Brain microvascular endothelial cell (primary cell): ENCODE measurements at places on chromosomes 5 and 9.

- DNase-seq: no peak
These were observed 49.6 kb upstream of the SMIM32 start for GRCh38 chr5:136242611-136243010.

DNA sequence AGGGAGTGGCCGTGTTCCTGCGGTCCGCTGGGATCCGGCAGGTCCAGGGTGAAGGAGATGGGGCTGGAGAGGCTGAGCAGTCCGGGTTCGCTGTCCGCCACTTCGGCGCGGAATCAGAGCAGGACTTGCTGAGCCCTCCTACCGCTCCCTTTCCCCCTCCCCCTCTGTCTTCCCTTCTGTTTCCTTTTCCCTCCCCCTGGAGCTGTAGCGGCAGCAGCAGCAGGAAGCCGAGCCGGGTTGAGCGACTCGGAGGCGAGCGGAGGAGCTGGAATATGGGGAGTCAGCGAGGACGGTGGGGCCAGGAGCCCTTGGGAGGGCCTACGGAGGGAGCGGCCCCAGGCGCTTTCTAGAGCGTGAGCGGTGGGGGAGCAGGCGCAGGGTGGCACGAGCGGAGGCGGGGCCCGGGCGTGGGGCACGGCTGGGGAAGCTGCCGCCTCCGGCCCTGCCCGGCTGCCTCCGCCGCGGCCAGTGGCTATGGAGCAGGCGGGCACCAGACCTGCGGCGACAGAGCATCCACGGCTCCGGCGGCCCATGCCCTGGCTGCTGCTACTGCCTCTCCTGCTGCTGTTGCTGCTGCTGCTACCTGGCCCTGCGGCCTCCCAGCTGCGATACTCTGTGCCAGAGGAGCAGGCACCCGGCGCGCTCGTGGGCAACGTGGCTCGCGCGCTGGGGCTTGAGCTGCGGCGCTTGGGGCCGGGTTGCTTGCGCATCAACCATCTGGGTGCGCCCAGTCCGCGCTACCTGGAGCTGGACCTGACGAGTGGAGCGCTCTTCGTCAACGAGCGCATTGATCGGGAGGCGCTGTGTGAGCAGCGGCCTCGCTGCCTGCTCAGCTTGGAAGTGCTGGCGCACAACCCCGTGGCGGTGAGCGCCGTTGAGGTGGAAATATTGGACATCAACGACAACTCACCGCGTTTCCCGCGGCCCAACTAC, at the start of gene PCDHAC2:
PCDHAC2 (plus strand) TSS at position 184 of the 933 bp plus-strand sequence; CDS start at position 475, 291 bp downstream.
- DNase-seq: no peak

DNA sequence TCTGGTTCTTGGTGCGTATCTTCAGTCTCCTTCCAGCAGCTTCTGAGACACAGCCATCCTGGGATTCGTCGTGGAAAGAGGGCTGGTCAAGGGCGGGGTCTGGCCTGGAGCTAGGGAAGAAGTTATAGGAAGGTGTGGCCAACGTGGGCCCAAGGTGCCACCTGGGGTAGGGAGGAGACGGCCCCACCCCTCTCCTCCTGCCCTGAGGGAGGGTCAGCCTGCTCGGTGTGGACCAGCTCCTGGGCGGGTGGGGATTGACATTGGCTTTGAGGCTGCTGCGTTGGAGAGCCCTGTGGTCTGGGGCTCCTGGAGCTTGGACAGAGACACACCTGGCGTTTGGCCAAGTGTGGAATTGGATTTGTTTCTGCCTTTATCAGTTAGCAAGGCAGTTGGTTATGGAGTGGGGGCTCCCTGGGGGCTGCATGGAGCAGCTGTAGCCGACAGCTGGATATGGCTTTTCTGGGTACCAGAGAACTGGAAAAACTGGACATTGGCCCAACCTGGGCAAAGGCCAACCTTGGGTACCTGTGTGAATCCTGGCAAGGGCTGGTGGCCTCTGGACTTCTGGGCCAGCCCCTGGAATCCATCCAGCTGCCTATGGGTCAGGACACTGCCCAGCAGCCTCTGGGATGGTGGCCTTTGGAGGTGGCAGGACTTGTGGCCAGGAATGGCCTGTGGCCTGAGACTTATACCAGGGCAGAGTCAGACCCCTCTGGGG, 75.7 kb upstream of the PPP1R26 start:
- DNase-seq: no peak

DNA sequence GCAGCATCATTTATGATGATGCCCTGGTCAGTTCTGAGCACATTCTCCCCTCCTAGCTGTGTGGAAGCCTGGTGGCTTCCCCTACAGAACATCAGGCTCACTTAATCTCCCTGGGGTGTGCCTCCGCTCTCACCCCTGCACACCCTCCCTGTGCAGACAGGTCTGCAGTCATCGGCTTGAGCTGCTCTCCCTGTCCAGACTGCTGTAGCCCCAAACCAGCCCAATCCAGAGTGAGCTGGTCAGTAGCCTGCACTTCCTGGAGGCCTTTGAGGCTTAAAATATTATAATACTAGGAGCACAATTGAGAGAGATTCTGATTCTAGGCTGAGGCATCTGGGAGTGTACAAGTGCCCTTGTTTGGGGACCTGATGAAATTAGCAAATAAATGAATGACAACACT, 60.2 kb downstream of the PPARGC1B start:
- DNase-seq: no peak
